ENCODE measurements at places on chromosomes 3 and 15.

- no peak for DNase-seq
These were observed 28.1 kb upstream of the REC114 start for GRCh38 chr15:73414876-73415275.

GRCh38 chr15:60370105-60370868 is 27.5 kb downstream of the ANXA2 start:
- no peak for DNase-seq

GRCh38 chr15:78597583-78597982 is 23.2 kb downstream of the CHRNA3 start:
- no peak for DNase-seq

- DNase-seq, result no peak
These were observed 783.3 kb upstream of the ARRDC4 start for GRCh38 chr15:97177151-97177577.

DNA sequence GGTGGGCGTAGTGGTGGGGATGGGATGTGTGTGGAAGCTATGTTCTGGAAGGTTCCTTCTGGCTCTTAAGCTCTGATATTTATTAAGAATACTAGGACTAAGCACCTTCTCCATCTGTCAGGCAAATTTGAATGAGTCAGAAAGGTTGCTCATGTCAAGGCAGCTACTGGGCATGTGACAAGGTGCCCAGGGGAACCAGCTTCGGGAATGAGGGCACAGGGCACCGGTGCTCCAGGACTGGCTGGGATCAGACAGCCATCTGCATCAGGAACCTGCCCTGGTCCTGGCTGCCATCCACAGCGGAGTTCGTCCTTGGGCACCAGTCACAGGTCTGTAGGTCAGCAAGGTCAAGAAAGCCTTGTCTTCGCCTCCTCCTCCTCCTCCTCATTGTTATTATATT is 32.5 kb downstream of the CA12 start:
- DNase-seq, result no peak

DNA sequence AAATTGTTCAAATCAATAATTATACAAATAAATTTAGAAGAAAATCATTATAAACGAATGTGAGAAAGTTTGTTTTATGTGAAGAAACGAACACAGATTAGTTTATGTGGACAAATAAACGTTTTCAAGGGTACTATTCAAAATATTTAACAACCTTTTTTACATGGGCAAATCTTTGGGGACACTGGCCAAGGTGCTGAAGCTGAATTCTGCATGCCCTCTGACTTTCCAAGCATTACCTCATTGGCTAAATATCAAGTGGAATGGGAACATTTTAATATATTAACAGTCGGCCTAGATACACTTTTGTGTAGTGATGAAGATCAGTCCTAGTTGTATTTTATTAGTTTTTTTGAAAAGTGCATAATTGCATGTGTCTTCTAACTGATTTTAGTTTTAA is 636.4 kb upstream of the DPPA4 start:
- no peak for DNase-seq

DNA sequence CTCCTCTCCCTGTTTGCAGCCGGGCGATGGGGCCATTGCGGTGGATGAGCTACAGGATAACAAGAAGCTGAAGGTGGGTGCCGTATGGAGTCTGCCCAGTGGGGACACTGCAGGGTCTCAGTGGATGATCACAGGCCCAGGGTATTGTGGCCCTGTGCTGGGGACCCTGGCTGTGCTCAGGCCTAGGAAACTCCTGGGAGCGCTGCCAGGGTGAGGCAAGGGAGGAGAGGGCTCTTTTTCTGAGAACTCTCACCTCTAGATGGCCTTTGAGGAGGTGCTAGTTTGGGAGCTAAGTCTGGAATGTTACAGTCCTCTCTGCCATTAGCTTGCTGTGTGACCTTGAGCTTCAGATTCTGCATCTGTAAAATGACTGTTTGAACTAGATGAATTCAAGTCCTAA is 16.4 kb downstream of the SLC24A1 start:
- no peak for DNase-seq

DNA sequence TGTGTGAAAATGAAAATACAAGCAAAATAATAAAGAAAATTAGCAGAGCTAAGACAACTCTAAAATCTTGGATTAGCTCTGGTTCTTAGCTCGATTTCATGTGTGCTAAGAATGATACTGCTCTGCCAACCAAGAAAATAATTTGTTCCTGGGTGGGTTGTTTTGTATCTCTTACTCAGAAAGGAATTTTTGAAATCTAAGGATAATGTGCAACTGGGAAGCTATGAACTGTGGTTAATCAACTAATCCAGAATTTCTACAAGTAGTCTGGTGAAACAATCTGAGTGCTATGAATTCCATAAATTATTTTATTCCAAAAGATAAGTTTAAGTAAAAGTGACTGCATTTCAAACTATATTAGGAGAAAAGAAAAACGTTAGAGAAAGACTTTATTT is 92.0 kb downstream of the TFDP2 start:
- no peak for DNase-seq

DNA sequence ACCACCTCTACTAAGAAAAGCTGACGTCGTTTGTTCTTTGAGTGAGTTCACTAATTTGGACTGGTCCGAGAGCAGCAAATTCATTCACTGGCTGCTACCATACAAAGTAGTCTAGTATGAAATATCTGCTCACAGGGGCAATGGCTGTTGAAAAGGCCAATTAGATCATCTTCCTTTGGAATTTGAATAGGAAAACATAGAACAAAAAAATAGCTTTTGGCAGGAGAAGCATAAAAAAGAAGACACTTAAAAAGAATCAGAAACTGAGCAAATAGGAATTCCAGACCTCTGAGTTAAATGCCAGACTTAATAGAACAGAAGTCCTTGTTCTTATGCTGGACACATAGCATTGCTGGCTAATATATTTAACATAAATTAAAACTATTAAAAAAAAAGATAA is 159.3 kb downstream of the IL1RAP start:
- no peak for DNase-seq

DNA sequence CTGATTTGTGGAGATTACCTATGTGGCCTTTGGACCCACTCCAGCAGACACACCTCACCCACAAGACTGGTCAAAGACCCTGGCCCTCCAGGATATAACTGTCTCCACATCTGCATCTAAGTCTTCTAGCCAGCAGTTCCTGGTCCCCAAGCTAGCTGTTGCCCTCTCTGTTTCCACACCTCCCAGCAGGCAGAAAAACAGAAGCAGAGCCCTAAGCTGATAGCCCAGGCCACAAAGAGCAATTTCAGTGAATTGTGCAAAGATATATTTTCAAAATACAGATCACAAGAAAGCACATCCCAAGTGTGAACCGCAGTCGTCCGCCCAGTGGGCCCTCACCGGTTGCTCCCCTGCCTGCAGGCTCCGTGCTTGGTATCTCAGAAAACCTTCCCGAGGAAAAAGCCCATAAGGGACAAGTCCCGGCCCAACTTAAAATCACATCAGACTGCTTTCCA is 2.6 kb downstream of the TNIK start:
- DNase-seq, result no peak

- no peak for DNase-seq
These were observed 133.5 kb downstream of the LRRK1 start for GRCh38 chr15:101052681-101053121.

DNA sequence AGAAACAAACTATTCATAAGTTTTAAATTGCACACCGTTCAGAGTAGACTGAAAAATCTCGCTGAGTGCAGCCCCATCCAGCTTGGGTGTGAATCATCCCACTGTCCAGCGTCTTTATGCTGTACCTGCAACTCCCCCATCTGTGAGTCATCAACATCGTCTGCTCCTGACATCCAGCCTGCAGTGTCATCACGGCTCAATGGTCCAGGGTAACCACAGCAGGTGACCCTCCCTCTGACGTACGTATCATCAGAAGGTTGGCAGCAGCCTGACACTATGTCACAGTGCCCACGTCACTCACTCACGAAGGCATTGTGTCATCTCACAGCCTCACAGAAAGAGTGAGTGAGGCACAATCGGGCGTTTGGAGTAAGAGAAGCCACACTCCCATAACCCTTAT is 65.2 kb downstream of the TPRA1 start:
- no peak for DNase-seq

GRCh38 chr3:106631373-106632108 is 745.7 kb upstream of the CCDC54 start:
- DNase-seq, result no peak

GRCh38 chr15:88476635-88477060 is 9.1 kb downstream of the MRPS11 start:
- no peak for DNase-seq

DNA sequence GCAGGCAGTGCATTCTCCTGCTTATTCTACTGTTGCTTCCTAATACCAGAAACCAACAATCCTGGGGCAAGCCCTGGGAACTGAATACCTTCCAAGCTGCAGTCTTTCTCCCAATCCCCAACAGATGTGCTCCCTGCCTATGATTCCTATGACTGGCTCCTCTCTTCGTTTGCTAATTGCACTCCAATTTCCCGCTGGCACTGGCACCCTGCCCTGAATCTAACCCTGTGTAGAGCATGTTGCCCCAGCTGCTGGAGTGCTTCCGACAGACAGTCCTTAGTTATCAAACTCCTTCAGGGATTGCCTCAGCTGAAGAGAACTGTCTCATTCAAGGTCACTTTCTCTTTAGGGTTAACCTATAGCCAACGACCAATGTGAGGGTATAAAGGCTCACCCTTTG is 214.1 kb downstream of the NECTIN3 start:
- no peak for DNase-seq

DNA sequence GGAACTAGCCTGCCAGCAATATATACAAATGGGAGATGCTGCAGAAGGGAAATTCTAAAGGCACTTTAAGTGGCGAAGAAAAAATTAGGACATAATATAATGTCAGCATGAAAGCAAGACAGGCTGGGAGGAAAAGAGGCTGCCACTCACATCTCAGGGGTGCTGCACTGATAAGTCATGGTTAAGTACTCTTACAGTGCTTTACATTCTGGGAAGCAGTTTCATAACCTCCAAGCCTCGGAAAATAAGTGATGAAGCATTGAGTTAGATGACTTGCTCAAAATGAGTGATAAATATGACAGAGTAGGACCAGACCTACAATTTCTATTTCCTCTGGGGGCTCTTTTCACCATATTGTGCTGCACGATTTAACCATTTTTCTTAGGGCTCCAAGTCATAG is 109.0 kb downstream of the HERC1 start:
- DNase-seq, result no peak

DNA sequence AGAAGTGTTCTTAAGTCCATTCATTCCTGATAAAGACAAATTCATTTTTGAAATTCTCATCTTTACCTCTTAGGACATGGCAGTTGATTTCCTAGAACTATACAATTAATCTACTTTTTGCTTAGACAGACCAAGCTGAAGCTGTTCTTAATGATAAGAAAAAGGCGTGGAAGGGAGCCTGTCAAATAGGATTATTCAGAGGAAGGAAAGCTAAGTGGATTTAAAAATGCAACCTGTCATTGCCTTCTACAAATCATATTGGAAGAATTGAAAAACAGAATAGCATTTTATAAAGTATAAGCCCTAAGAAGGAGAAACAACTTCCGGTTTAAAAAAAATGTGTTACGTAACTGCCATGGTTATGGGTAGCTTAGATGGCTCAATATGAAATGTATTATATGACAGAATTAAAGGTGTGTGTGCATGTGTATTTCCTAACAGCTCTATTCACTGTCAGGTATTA is 81.2 kb upstream of the RAP2B start:
- DNase-seq, result no peak

- DNase-seq, result no peak
These were observed 21.1 kb downstream of the RBP2 start for GRCh38 chr3:139455206-139455605.

DNA sequence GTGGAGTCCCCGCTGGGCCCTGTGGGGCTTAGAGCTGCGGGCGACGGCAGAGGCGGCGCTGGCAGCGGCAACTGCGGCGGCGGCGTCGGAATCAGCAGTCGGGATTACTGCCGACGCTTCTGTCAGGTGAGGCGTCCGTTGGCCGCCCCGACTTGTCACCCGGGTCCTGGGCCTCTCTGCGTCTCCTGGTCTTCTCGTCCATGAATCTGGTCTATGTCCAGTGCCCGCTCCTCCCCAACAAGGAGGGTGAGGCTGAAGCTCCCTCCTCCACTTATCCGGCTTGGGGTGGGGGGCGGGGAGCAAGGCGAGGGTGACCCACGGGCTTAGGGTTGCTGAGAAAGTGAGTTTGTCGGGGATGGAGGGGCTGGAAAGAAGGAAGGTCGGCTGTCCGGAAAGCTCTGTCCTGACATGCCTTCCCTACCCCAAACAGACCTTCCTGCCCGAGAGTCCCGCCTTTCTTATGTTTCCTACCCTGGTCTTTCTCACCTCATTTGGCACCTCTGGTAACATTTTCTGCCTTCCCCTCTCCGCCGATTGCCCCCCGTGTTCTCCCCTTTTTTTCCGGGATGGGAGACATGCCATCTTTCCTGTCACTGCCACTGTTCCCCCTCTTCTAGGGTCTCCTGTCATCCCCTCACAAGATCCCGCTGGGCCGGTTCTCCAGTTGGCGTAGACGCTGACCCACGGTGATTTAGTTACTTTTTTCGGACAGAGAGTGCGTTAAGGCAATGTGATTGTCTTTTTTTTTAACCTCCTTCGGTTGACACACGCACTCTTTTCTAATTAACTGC is 520 bp downstream of the ZNF654 start:
- peak; percentile 1 for DNase-seq

GRCh38 chr15:101647251-101647650 is 4.9 kb downstream of the TM2D3 start:
- DNase-seq, result no peak

GRCh38 chr15:76866716-76867321 is 38.3 kb downstream of the SCAPER start:
- DNase-seq, result no peak

GRCh38 chr3:69770976-69771634 is 31.8 kb downstream of the MITF start:
- DNase-seq, result no peak

GRCh38 chr3:78729946-78730345 is 1037.9 kb downstream of the ROBO1 start:
- DNase-seq, result no peak

DNA sequence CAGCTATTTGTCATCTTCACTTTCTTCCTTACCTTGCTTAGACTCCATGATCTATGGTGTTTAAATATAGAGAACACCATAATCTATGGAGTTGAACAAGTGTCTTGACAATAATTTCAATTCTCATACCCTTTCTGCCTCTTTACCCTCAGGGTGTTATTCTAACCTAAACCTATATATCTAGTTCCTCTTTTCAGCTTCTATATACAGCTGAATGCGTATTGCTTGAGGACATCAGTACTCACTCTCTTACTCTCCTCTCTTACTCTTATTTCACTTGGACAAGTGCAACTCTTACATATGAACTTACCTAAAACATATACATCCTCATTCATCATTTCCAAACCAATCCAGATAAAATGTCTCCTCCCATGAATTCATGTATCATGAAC is 187.1 kb downstream of the RAP2B start:
- no peak for DNase-seq

- DNase-seq, result no peak
These were observed 6.5 kb upstream of the FGD5 start for GRCh38 chr3:14812196-14812790.

GRCh38 chr3:134816623-134817022 is 21.6 kb downstream of the EPHB1 start:
- DNase-seq, result no peak

- DNase-seq, result no peak
These were observed 62.9 kb upstream of the SEC13 start for GRCh38 chr3:10383850-10384248.
